Inflammatory macrophage (primary cell): ENCODE measurements at places on chromosomes 4 and X.
A peak's percentile ranks its signal among the peaks of the same experiment; 100 is the strongest.

GRCh38 chrX:44731160-44731559 lies 112.7 kb upstream of the DUSP21 start:
- DNase-seq = no peak

GRCh38 chrX:144566592-144566991 lies 680.7 kb upstream of the SPANXN1 start:
- no peak for DNase-seq

DNA sequence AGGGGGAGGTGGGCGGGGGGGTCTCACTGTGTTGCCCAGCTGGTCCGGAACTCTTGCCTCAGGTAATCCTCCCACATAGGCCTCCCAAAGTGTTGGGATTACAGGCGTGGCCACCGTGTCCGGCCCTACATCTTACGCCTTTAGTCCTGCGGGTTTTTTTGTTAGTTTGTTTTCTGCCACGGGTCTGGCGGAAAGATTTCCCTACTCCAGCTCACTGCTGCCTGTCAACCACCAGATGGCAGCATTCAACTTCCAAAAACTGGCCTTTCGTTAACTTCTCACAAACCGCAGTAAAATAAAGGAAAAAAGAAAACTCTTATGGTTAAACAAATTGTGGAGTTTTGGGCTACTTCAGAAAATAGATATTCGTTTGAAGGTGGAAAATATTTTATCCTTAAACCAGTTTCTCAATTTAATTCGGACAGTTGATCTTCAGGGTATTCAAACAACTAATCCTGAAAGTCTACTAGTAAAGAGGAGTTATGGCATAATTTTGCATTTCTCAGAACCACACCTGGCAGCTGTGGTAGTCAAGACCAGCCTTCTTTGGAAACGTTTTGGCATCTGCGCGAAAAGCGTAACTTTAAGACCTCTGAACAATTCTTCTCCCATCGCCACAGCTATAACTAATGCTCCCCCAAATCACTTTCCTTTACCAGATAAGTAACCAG lies 41.1 kb downstream of the LUZP4 start:
- peak; percentile 38 for DNase-seq

DNA sequence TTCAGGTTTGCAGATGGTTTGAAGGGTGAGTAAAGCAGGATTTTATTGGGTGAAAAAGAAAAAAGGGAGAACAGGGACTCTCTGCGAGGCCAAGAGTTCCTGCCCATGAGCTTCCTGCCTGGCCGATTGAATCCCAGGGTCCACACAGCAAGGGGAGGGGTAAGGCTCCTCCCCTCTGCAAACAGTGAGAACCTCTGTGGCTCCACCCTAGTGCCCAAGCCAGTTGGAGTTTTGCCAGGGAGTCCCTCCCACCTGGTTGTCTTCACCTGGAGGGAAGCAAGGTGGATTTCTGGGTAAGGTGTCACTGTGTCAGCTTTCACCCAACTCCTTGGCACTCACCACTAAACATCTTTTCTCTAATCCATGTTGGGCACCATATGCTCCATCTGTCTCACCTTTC lies 70.9 kb downstream of the PDHA2 start:
- DNase-seq = no peak

DNA sequence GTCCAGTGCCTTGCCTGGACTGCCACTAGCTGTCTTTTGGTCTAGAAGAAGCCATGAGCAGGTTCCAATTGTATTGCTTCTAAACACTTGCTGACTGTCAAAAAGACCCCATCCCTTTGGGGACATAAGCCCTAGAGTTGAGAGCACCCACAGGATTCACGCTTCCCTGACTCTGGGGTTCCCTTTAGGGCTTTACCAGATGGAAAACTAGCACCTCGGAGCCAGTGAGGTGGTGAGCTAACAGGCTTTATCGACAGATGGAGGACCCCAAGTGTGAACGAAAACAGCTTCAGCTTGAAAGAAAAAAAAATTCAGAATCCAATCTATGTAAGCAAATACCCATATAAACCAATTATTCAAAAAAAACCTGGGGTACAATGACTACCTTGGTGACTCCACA lies 90.8 kb downstream of the NAA11 start:
- no peak for DNase-seq

GRCh38 chr4:38132843-38133662 lies 172.9 kb downstream of the PTTG2 start:
- no peak for DNase-seq

DNA sequence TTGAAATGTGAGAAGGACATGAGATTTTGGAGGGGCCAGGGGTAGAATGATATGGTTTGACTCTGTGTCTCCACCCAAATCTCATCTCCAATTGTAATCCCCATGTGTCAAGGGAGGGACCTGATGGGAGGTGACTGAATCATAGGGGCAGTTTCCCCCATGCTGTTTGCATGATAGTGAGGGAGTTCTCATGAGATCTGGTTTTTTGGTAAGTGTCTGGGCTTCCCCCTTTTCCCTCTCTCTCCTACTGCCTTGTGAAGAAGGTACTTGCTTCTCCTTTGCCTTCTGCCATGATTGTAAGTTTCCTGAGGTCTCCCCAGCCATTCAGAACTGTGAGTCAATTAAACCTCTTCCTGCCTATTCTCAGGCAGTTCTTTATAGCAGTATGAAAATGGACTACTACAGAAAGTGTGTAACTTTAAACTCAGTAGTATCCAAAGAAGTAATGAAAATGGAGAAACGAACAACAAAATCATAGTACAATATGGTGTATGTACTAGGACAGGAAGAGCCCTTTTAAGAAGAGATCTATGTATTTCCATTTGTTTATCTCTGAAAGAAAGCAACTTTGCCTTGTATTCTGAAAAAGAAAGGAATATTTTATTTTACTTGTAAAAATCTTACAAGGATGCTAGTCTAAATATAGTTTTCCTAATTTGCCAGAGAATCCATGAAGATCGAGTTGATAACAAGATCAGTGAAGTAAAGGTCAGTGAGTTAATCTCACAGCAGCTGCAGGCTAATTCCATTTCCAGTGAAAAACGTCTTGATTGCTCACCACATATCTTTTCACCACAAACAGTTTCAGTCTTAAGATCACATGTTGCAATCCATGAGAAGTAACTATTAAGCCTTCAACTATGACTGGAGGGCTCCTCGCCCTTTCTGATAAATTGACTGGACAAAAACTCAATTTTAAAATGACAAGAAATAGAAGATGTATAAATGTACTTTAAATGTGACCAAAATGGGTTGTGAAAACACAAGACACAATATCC lies 20.5 kb downstream of the PKD2 start:
- DNase-seq = peak; percentile 67

DNA sequence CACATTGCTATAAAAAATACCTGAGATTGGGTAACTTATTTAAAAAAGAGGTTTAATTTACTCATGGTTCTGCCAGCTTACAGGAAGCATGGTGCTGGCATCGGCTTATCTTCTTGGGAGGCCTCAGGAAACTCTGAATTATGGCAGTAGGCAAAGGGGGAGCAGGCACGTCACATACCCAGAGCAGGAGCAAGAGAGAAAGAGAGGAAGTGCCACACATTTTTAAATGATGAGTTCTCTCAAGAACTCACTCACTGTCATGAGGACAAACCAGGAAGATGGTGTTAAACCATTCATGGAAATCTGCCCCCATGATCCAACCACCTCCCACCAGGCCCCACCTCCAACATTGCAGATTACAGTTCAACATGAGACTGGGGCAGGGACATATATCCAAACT lies 10.0 kb upstream of the AFF1 start:
- peak; percentile 74 for DNase-seq

DNA sequence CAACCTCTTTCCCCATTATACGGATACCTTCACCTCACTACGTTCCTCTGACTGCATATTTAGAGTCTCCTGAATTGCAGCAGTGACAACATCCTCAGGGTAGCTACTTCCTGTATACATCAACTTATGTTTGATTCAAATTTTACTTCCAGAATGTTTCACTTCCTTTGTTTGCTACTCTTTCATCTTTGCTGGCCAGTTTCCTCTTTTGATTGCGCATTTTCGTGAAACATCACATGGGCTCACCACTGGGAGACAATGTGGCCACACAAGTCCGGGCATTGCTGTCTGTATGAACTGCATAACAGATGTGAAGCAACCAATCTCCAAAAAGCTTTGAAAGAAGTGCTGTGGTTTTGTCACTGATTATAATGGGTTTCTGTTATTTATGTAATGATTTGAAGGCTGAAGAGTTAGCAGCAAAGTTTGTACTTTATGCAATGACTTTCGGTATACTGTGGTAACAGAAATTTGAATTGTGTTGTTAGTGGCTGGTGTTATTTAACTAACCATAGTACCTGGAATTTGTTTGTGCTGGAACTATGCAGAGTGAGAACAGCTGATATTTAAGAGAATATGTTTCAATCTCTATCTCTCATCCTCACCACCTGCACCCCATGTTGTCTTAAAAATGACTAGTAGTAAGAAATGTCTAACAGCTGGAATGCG lies 7.4 kb downstream of the SNCA start:
- peak; percentile 93 for DNase-seq

DNA sequence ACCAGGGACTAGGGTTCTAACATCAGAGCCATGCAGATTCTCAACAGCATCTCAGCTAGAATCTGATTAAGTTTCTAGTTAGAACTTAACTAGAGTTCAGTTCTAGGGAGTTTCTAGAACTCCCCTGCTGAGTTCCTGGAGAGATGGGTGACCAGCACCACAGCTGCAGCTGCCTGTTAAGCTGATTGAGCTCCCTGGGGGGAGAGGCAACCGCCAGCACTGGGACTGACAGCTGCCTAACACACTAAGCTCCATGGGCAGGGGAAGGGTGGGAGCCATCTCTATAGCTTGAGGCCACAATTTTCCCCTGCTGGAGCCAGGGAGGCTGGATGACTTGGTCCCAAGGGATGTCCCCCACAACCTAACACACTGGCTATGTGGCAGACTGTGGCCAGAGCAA lies 84.2 kb downstream of the CHIC1 start:
- DNase-seq = no peak

- DNase-seq = peak; percentile 11
Observed at GRCh38 chrX:55057675-55058249, 17.1 kb upstream of the PAGE2B start.

DNA sequence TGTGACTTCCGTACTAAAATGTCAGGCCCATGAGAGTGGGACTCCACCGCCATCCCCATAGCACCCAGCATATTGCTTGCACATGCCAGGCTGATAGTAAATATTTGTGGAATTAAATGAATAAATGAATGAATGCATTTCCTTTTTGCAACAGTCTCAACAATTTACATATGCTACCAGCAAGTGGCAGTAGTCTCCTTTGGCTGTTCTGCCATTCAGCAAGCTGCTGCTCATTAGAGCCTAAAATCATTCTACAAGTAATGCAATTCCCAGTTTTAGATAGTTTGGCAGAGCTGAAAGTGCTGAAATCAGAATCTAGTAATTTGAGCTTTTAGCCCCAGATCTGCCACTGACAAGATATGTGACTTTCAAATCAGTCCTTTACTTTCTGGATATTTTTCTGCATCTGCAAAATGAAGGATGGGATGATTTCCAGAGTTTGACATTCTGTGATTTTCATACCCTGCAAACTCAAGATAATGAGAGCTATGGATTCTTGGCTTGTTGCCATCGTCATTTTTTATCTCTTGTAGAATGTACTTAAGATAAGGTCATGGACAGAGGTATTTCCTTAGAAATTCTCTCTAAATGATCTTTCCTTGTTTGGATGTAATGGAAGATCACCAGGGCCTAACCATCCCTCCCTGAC lies 35.7 kb upstream of the INTS6L start:
- peak; percentile 51 for DNase-seq

DNA sequence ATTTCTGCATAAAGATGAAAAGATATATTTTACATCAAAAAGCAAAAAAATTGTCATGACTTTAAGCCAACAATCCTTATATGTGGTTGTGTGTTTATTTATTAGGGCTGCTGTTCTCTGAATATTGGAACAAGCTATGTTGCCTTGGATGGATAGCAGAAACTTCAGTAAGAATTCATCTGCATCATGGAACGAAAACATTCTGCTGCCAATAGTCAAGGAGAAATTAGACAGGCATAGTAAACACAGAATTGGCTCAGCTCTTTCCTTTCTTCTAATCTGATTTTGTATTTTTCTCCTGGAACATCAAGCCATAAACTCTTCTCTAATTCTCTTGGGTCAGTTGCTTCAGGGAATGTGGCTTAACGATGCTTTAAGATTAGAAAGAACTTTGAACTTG lies 1257.0 kb downstream of the NLGN4X start:
- DNase-seq = no peak
